SHP77 (cell line): ENCODE measurements at places on chromosomes 1 and 21.

DNA sequence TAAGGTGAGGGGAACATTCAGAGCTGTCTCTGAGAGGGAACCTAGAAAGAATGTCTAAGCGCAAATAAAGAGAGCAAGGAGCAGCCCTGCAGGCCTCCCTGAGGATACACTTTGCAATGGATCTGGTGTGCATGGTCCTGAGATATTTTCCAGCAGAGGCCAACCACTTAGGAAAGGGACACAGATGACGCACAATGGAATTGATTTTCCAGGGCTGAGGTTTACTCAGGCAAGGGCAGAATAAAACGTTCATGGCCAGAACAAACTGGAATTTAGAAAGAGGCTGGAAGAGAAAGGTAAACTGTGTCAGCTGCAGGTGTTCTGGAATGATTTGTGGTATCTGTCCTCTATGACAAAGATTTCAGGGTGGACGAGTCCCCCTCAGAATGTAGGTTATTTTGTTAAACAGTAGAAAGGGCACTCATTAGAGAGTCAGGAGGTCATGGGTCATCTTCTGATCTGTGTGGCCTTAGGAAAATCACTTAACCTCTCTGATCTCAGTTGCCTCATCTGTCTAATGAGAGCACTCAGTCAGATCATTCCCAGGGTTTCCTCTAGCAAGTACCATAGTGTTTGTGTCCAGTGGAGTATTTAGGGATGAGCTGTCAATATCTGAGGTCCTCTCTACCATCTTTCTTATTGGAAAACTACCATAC, 61.8 kb upstream of the PGBD5 start:
- peak; percentile 52 for DNase-seq

DNA sequence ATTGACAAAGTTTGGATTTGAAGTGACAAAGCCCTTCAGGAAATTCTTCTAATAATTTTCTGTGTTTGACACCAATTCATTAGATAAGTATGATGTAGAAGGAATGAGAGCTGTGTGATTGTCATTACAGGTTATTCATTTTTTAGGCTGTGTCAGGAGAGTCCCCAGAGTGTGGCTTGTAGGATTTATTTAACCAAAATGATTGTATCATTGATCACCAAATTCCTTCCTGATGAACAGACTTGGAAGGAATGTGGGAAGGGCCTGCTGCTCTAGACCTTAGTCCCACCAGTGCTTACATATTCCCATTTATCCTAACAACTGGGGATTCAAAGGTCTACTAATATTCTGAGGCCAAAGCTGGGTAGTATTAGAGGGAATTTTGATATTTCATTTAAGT, 383.3 kb upstream of the KAZN start:
- no peak for DNase-seq

DNA sequence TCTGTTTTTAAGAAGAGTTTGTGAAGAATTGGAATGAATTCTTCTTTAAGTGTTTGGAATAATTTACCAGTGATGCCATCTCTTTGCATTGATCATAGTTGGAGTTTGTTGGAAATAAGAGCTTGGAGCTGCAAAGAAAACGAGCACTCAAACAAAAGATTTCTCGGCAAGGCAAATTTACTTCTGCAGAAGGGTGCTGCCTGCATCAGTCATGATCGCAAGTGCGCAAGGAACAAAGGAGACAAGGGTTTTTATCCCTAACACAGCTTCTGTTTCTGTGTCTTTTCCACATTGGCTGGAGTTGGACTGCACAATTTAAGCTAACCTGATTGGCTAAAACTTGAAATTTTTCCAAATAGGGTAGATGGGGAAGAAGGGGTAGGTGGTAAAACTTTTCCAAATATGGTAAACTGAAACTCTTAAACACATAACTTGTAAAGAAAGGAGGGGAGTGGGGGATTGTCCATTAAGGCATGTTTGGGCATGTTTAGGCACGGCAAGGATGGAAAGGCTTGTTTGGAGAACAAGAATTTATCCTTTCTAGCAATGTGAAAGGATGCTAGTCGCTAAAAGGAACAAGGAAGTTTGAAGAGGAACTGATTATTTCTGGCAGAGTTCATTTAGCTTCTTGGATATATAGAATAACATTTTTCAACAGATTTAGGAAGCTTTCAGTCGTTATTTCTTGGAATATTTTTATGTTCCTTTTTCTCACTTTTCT, 3.5 kb upstream of the AADACL4 start:
- DNase-seq, result no peak

DNA sequence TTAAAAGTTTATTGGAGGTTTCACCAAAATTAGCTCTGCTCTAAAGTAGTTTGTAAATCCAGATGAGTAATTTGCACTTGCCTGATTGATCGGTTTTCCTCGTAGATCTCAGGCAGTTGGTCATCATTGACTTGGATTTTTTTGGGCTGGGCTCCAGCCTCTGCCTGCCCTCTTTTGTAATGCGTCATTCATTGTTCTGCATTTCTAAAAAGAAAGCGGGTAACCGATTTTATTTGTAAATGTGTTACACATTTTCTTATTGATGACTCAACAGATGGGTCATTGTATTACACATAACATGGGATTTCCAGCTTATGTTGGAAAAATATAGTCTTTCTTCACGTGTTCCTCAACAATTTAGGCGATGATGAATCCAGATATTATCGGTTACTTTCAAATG, 5.5 kb downstream of the ETS2 start:
- no peak for DNase-seq

- DNase-seq, result no peak
These were observed 301.8 kb upstream of the DUSP10 start for GRCh38 chr1:222043444-222044292.

DNA sequence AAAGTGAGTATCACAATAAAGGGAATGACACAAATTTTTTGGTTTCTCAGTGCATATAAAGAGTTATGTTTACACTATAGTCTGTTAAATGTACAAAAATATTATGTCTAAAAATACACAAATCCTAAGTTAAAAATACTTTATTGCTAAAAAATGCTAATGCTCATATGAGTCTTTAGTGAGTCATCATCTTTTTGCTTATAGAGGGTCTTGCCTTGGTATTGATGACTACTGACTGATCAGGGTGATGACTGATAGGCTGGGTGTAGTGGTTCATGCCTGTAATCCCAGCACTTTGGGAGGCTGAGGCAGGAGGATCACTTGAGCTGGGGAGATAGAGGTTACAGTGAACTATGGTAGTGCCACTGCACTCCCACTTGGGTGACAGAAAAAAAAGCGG, 12.9 kb upstream of the NUF2 start:
- DNase-seq, result no peak

- DNase-seq, result peak; percentile 56
These were observed 99.4 kb downstream of the KCNJ15 start for GRCh38 chr21:38355992-38356781.

DNA sequence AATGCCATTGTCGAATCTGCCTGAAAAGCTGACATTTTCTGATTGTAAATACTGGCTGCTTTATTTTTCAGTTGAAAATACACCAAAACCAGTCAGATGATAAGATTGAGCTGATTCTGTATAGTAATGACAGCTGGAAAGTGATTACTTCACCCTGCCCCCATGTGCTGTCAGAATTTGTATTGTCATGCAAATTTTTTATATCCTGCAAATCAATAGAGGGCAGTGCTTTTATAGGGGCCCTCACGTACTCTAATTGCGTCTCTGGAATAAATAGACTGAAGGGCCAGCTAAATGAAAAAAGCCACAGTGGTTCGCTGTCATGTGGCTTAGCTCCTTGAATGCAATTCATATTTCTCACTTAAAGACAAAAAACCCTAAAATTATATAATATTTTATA, 208.6 kb downstream of the LHX8 start:
- peak; percentile 23 for DNase-seq

- no peak for DNase-seq
These were observed 21.4 kb upstream of the NPPB start for GRCh38 chr1:11880181-11880575.

DNA sequence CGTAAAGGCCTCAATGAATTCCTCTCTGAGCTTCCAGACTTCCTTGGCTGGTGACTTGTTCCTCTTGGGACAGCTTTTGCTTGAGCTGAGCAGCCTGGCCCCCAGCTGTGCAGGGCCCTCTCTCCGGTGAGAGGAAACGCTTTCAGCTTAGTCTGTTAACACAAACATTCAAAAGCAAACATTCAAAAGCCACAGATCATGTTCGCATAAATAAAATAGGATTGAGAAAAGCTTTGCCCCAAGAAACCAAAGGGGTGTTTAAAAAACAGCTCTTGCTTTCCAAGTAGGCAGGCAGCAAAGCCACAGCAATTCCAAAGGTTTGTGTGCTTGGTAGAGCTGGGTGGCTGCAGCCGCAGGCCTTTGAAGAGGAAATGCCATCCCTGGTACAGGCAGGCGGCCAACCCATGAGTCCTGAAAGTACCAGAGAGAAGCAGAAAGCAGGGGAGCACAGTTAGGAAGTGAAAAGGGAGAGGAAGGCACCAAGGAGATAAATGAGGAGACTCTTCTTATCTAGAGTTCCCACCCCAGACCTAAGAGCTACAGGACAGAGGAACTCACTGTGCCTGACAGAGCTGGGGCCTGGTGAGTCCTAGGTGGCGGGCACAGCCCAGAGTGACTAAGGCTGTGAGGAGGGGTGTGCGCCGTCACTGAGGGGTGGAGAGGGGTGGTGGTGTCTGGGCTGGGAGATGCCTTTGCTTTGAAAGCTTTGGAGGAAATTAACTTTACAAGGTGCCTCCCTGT, 48.4 kb downstream of the CCN1 start:
- no peak for DNase-seq

- no peak for DNase-seq
These were observed 9.7 kb upstream of the UMODL1 start for GRCh38 chr21:42061195-42061985.

DNA sequence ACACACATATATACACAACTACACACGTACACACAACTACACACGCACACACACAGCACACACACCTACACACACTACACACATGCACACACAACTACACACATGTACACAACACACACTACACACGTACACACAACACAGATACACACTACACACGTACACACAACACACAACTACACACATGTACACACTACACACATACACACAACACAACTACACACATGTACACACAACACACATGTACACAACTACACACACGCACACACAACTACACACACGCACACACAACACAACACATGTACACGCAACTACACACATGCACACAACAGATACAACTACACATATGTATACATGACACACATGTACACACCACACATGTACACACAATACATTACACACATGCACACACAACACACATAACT, 318.1 kb downstream of the CAMTA1 start:
- no peak for DNase-seq

DNA sequence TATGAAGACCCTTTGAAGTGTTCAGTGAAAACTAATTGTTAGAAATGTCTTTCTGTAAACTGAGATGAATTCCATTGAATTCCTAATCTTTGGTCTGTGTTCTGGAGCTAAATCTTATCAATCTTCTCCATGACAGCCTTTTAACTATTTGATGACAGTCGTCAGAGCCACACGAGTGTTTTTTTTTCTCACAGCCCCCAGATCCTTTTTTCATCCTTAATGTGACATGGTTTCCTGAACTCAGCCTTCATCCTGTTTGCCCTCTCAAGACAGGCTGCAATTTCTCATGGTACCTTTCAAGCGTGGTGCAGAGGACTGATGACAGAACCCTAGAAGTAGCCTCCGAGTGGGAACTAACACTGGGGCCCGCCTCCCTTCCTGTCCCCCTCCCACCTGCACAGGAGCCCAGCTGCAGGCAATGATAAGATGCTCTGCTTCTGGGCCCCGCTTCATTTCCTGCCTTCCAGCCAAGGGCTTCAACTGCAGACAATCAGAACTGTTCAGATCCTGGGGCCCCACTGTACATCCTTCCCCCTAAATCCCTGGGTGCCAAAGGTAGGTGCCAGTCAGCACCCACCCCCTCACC, 114.6 kb upstream of the VAV3 start:
- no peak for DNase-seq

GRCh38 chr1:76227621-76228020, 153.1 kb downstream of the ST6GALNAC3 start:
- DNase-seq, result no peak

DNA sequence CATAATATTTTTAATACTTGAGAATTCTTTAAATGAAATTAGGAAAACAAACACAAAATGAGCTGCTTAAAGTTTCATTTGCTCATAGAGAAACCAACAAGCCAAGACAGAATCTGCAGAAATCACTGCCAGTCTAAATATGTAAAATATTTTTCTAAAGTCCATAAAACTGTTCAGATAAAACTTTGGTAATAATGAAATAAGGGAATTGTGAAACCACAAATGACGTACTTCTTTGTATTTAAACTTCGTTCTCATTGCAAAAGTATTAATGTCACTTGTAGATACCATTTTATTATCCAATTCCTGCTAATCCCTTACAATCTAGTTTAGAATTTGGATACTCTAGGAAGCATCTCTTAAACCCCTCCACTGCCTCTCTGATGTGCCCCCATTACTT, 234.5 kb upstream of the NEGR1 start:
- no peak for DNase-seq

DNA sequence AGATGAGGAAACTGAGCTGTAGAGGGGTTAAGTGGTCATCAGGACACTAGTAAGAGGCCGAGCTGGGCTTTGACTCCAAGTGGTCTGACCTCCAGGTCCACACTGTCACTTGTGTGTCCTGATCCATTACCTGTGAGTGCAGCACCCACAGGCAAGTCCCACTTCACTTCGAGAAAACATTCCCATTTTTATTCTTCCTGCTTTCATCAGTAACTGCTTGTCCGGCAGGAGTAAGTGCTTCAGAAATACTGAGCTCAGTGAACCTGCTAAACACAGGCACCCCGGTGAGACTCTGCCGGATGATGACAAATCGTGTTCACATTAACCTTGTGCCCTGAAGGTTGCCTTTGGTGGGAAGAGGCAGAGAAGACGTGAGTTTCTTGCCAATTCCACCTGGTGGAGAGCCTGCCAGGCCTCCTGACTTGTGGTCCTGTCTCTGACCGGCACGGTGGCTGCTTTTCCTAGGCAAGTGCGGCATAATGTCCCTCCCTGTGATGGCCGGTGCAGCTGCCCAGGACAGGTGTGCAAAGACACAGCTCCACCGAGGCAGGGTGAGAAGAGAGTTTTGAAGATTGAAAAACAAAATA, 29.4 kb downstream of the ZBTB18 start:
- DNase-seq, result no peak
